ENCODE measurements at places on chromosomes 1 and 21.

DNA sequence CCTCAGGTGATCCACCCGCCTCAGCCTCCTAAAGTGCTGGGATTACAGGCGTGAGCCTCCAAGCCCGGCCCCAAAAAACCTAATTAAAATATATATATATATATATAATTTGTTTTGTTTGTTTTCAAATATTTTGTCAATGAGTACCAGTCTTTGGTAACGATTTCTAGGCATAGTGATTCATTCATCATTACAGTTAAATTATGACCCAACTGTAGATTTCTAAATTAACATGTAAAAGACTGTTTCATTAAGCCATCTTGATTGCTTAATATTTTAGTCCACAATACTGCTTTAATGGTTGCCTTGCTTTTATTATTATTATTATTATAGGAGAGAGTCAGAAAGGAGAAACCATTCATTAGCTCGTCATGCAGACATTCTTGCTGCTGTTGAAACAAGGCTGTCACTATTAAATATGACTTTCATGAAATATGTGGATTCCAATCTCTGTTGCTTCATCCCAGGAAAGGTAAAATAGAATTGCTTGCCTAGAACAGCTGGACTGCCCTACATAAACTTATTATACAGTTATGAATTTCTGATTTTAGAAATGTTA is 19.9 kb downstream of the FBXO28 start:
- DNase-seq: no peak

GRCh38 chr21:27036736-27037301 is 69.9 kb upstream of the ADAMTS5 start:
- DNase-seq: no peak

DNA sequence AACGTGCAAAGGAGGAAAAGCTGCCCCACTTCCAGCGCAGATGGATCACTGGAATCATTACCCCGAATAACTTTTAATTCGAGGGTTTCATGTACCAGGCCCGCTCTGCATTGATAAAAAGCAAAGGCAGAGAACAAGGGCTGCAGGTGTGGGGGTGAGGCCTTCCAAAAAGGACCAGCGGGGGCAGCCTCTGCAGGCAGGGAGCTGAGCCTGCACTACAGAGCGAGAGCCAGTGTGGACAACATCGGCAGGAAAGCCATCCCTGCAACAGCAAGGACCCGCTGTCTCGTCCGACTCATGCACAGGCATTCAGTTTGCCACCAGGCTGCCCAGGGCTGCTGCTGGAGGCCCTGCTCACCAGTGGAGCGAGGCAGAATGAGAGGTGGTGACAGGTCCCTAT is 27.1 kb upstream of the AJAP1 start:
- DNase-seq: no peak

GRCh38 chr1:240808381-240808780 is 196.4 kb upstream of the GREM2 start:
- DNase-seq: no peak

- DNase-seq: no peak
These were observed 67.1 kb downstream of the LHX9 start for GRCh38 chr1:197984289-197984688.

GRCh38 chr1:64908575-64908974 is 57.8 kb downstream of the JAK1 start:
- DNase-seq: no peak

DNA sequence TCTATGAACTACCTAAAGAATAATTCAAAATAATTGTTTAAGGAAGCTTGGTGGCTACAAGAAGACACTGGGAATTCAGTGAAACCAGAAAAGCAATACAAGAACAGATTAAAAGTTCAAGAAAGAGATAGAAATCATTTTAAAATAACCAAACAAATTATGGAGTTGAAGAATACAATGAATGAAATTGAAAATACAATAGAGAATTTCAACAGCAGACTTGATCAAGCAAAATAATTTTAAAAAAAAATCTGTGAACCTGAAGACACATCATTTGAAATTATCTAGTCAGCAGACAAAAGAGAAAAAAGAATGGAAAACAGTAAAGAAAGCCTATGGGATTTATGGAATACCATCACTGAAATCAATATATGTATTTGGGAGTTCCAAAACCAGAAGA is 31.2 kb upstream of the WNT2B start:
- DNase-seq: no peak

GRCh38 chr1:25150985-25151495 is 81.3 kb downstream of the SYF2 start:
- no peak for DNase-seq

GRCh38 chr1:220398238-220398637 is 126.0 kb upstream of the RAB3GAP2 start:
- no peak for DNase-seq

DNA sequence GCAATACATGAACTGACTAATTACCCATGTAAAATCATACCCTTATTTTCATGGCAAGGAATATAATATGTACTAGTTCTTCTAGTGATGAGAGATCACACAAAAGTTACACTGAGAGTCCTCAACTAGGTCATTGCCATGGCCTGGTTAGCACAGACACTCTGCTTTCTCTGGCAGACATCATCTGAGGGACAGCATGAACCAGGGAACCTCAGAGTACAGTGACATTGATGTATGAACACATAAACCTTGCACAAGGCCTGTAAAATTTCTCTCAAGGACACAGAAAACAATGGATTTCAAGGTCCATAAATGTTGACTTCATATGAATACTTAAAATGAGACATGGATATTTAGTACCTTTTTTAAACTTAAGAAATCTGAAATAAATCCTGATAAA is 108.8 kb upstream of the MAGI3 start:
- no peak for DNase-seq

GRCh38 chr21:24759348-24760075 is 847.8 kb downstream of the MRPL39 start:
- DNase-seq: no peak

- no peak for DNase-seq
These were observed 3.5 kb upstream of the LRRC38 start for GRCh38 chr1:13517193-13517812.

DNA sequence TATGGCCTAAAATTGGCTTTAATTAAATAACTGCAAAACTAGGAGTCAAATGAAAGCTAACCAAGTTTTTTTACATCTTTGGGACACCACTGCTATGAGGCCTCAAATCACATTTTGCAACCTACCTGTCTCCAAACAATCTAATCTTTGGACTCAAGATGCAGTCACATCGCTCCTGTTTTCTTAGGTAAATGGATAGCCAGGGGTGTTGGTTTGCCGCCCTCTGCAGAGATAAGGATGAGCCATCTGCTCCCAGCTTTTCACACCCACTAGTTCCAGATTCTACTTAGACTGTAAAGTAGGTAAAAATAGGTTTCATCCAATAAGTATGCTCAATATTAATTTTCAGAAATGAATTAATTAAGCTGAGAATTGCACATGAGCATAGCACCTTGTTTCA is 456.5 kb downstream of the KIF26B start:
- no peak for DNase-seq

DNA sequence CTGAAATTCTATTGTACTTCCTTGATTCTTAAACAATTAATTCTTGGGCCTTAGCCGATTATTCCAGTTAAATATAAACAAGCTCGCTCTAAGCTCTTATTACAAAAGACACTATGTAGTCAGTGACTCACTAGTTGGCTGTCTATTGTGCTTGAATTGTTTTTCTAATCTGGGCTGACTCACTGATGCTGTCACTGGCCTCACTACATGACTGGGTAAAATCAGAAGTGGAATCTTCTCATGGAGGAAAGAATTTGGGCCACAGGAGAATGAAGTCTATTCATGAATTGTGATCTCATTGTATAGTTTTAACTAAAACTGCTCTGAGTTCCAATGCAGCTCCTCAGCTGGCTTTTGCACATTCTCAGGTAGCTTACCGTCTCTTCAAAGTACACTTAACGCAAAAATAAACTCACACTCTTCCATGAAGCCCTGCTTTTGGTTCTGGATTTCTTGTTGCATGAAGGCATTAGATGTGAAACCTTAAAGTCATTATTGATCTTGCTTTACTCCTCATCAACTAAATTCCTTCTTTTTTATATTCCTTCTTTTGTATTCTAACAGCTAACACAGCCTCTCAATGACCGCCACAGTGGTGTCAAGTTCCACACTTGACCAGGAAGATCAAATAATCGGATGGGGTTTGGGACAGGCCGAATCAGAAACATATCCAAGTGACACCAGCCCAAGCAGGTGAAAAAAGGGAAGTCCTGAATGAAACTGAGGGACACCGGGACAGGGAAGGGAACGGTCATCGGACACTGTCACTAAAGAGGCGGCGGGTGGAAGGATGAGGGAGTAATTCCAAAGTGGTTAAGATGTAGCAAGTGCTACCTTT is 80.9 kb upstream of the LBR start:
- DNase-seq: no peak

GRCh38 chr1:17405898-17406759 is 33.3 kb downstream of the RCC2 start:
- DNase-seq: no peak

GRCh38 chr1:182413969-182414368 is 13.5 kb upstream of the TEDDM1 start:
- DNase-seq: no peak

DNA sequence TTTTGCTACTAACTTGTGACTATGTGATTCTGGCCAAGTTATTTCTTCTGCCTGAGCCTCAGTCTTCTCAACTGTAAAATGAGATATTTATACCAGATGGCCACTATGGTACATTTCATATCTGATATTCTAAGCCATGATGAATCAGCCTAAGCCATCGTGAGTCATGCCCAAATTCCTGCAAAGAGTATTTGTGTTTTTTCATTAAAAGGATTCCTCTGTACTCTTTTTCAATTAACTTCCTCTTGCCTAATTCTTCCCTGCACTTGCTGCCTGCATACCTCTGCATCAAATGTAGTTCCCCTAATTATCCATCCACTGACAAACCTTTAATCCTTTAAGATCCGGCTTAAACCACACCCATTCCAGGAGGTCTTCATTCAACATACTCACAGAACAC is 575.1 kb upstream of the BEND5 start:
- DNase-seq: no peak

GRCh38 chr1:152919071-152919470 is 10.7 kb downstream of the IVL start:
- no peak for DNase-seq

GRCh38 chr1:37817481-37817880 is 9.5 kb upstream of the YRDC start:
- no peak for DNase-seq

DNA sequence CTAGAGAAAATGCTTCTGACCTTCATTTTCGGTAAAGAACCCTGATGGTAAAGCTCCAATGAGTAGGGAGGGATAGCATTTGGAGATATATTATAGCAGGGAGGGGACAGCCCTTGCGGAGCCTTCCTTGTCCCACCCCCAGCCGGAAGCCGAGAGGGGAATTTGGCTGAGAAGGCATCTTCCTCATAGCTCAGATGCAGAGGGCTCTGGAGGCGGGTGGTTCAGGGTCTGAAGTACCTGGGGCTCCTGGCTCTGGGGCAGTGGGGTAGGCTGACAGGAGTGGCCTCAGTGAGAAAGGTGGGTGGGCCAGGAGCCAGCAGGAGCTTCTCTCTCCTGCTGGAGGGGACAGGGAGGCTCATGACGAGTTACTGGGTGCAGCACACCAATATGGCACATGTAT is 88.0 kb upstream of the IFFO2 start:
- no peak for DNase-seq

DNA sequence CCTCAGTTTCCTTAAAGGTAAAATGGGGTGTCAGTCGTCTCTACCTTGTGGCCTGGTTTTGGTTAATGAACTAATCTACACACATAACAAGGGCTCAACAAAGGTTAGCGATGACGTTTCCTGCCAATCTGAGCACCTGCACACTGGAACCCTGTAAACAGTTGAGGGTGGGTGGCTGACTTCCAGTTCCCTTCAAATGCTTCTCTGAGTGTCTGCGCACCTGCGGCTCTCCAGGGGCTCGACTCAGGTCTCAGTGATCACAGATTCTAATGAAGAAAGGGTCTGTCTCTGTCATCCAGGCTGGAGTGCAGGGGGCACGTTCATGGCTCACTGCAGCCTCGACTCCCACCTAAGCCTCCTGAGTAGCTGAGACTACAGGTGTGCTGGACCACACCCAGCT is 3.3 kb upstream of the AGPAT3 start:
- DNase-seq: no peak

- DNase-seq: no peak
These were observed 96.2 kb downstream of the BEND5 start for GRCh38 chr1:48680411-48681035.

DNA sequence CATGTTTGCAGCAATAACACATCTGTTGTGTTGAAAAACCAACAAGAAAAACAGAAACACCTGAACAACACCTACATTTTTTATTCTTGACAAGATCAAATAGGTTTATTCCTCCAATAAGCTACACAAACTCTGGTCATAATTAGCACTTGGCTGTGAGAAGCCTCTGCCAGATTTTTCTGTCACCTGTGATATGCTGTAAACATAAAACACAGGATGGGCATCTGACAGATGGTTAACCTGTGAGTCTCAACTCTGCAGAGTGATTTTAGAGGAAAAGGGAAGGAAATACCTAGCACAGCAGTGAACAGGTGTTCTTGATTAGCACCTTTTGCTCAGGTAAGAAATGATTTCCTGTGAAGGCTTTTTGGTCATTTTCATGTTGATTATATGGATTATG is 175.4 kb upstream of the COA6 start:
- no peak for DNase-seq

DNA sequence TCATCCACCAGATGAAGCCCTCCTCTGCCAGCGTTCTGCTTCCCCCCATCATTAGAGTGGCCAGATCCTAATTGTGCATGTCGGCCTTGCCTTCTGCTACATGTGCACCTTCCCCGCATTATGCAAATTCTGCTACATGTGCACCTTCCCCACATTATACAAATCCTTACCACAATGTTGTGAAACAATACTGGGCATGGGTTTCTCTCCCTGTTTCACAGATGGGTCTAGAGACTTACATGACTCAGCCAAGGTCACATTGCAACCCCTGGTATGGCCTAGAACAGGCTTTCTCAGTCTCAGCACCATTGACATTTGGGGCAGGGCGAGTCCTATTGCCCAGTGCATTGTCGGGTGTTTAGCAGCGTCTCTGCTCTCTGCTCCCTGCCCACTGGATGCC is 1.0 kb upstream of the CELA2A start:
- no peak for DNase-seq

GRCh38 chr1:15154480-15155036 is 1.0 kb downstream of the TMEM51 start:
- no peak for DNase-seq

- no peak for DNase-seq
These were observed 387.8 kb upstream of the CHRM3 start for GRCh38 chr1:238998577-238998976.

- DNase-seq: no peak
These were observed 165.5 kb downstream of the ZSCAN20 start for GRCh38 chr1:33637846-33638440.

DNA sequence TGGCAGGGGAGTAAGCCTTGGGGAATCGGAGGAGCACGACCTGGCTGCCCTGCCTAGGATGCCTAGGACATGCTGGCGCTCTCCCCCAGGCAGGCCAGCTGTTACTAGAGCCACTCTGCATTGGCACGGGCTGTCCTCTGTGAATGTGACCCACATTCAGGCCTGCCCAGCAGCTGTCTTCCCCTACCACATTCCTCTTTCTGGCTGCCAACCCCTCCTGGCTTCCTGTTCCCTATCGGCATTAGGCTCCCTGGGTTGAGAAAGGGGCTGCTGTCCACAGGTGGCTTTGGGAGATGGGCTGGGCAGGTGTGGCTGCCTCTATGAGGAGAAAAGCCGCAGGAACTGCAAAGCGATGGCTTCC is 2.3 kb upstream of the NFASC start:
- no peak for DNase-seq

Measured in NCI-H1417 treated with DMSO at 0.1 percent for 48 hours (cell line).